ENCODE measurements at places on chromosomes 2 and 18.
A peak's percentile ranks its signal among the peaks of the same experiment; 100 is the strongest.

DNA sequence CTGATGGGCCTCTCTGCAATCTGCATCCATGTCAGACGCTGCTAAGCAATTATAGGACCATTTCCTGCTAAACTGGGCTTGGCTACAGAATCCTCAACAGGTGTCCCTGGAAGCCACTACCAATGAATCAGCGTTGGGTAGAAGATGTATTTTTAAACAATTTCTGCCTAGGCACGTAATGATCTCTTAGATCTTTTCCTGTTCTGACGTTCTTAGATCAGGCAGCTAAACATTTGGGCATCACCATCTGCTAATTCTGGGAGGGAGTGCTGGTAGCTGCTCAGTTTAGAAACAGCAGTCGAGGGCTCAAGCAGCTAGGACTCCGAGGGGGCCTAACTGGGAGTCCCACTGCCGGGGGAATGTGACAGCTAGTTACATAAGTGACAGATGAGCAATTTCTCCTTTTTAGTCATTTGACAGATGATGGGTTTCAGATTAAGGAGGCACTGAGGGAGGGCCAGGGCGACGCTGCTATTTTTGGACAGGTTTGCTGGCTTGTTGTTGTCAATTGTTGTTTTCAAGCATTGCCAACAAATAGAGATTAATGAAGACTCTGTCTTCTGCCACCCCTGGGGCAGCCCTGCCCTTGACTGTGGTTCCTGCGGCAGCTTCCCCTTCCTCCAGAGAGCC, 92.7 kb downstream of the MRO start:
- DNase-seq: no peak

GRCh38 chr2:223100061-223100511, 48.1 kb downstream of the KCNE4 start:
- DNase-seq: no peak

DNA sequence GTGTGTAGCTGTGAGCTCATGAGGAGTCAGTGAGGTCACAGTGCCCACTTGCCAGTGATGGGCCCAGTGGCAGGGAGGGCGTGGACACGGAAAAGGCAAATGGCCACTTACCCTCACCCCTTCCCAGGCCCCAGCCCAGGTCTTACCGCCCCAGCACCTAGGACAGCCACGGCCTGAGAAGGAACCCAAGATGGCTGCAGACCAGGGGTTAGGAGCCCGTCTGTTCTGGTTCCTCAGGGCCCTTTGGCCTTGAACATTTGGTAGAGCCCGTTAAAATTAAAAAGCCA, 74.1 kb downstream of the EMX1 start:
- no peak for DNase-seq

GRCh38 chr18:75125382-75126331, 83.3 kb downstream of the PTGR3 start:
- no peak for DNase-seq

- no peak for DNase-seq
Observed at GRCh38 chr2:181348107-181348837, 108.9 kb upstream of the ITGA4 start.

DNA sequence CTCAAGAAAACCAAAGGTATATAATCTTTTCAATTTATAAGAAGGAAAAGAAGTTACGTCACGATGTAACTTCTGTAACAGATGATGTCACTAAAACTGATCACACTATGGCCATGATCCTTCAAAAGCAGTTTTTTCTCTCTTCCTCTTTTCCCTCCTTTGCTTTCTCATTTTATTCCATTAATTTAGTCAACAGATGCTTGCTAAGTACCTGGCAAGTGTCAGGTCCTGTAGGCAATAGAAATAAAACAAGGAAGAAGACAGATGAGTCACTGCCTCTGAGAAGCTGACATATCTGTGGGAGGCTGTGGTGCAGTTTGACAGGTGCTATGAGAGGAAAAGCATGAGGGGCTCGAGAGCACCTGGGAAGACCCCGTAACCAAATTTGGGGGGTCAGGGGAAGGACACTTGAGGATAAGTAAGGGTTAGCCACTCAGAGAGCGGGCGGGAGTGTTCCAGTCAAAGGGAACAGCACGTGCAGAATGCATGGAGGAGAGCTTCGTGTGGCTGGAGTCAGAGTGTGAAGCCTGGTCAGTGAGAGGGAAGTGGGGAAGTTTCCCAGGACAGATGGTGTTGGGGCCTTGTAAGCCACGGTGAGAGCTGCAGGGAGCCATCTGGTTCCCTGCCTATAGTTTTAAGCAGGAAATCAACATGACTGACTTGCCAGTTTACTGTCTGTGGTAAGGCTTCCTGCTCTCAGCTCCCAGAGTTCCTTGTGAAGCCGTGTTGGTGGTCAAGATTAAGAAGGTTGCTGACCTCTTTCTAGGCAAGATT, 198.8 kb upstream of the FOSL2 start:
- no peak for DNase-seq

- DNase-seq: no peak
Observed at GRCh38 chr2:222448748-222449181, 24.4 kb downstream of the SGPP2 start.

- DNase-seq: peak; percentile 5
Observed at GRCh38 chr2:65491381-65491905, 59.0 kb upstream of the SPRED2 start.

DNA sequence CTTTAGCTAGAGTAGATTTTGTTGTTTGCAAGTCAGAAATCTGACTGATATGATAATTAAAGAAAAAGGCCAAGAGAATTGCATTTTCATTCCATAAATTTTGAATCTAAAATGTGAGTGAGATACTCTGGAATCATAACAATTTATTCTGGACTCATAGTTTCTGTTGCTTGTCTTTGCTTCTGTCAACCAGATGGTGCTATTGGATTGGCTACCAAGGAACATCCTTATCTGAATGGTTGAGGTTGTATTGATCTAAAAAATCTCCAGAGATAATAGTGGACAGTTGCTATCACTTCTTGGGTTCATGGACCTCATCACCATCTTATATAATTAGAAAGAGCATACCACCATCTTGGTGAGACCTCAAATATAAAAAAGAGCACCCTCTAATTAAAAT, 34.0 kb upstream of the CPS1 start:
- DNase-seq: no peak

GRCh38 chr2:2942225-2942624, 435.4 kb downstream of the EIPR1 start:
- DNase-seq: no peak

GRCh38 chr18:3207565-3207964, 12.2 kb downstream of the MYOM1 start:
- no peak for DNase-seq

- no peak for DNase-seq
Observed at GRCh38 chr2:229943770-229944449, 21.6 kb downstream of the FBXO36 start.

GRCh38 chr2:205409411-205409810, 272.9 kb upstream of the NRP2 start:
- no peak for DNase-seq

DNA sequence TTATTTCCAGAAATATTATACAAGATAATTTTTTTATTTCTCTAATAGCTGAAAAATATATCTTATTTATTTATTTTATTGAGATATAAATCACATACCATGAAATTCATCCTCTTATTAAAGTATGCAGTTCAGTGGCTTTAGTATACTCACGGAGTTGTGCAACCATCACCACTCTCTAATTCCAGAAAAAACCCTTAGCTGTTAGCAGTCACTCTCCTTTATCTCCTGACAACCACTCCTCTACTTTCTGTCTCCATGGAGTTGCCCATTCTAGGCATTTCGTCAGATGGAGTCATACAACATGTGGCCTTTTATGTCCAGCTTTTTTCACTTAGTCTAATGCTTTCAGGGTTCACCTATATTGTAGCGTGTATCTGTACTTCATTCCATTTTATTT, 66.5 kb downstream of the TCF7L1 start:
- no peak for DNase-seq

DNA sequence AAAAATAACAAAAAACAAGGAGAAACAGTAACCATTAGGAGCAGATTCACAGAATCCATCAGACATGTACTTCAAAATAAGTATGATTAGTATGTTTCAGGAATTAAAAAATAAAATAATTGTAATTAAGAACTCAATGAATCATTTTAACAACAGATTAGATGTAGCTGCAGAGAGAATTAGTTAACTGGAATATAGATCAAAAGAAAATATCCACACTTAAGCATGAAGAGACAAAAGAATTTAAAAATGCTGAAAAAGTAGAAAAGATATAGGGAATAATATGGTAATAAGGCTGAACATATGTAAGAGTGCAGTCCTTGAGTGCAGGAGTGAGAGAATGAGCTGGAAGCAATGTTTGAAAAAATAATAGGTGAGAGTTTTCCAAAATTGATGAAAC, 24.1 kb upstream of the OR6B3 start:
- no peak for DNase-seq

GRCh38 chr18:79355433-79356335, 40.0 kb upstream of the NFATC1 start:
- DNase-seq: no peak
